ENCODE measurements at places on chromosomes 2 and 18.

DNA sequence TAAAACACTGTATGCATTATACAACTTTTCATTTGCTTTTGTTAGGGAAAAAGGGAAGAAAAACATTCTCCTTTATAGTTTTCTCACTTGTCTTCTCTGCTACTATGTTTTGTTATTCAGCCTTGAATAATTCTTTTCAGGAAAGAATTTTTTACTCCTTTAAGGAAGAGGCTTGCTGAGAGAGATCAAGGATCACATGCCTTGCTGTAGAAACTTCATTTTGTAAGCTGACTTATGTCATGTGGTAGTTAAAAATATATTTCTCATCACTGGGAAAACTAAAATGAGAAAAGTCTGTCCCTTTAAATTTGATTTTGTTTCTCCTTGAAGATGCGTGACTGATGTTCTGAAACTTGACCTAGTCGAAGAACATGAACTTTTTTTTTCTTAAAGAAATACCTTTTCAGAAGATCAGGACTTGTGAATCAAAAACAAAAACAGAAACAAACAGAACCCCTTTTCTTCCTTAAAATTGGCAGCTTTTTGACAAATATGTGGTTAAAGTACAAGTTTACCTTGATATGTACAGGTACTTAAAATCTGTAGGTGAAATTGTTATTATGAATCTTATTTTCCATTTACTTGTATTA lies 145.1 kb downstream of the COMMD1 start:
- no peak for DNase-seq

DNA sequence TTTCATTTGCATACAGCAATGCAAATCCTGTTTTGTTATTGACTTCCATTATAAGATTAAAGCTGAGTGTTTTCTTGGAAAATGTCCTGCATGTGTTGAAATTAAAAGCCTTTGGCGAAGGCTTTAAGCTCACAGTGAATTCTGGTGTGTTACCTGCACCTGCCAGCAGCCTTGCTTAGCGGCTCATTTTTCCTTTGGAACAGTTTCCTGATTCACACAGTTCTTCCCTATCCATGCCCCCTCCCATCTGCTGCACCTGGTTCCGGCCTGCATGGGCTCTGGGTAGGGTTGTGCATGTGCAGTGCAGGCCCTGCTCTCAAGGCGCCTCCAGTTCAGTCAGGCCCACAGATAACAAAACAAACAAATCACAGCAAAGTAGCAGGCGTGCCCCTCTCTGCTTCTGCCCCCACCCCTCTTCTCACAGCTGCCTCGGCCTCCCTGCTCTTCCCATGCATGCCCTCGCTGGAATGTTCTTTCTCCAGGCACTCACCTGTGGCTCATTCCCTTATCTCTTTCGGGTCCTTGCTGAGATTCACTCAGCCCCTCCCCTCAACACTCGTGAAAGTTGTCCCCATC lies 15.8 kb downstream of the MTCL1 start:
- DNase-seq, result no peak

- no peak for DNase-seq
These were observed 773 bp downstream of the MBP start for GRCh38 chr18:77131652-77132368.

DNA sequence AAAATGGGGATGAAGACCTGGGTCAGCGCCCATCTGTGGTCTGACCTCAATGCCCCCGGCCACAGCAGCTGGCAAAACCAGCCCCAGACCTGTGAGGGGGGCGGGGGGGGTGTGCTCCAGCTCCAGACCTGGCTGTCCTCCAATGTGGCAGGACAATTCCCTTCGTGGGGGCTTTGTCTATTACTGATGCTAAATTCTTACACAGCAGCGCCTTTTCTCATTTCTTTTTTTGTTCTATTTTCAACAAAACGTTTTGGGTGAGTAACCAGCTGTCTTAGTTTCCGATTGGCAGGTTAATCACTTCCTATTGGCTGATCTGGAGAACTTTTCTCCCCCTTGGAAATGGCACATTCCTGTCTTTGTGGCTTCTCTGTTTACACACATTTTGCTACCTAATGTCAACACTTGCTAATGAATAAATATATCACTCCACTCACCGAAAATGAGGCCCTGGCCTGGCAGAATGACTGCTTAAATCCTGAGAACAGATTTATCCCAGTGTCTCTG lies 4.4 kb downstream of the SMAD7 start:
- DNase-seq, result no peak

DNA sequence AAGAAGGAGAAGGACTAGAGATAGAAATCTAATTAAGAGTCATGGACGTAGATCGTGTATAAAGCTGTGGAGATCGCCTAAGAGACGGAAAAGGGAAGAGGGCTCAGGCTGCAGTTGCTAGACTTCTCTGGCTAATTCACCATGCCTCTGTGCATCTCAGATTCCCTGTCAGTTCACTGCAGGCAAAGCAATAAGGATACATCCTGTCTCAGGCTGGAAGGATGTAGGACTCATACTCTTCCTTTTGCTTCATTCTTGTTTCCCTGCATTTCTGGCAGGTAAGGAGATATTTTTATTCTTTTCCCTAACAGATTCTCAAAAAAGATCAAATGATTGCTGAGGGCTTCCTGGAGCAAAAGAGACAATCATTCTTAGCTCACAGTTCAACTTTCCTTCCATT lies 112.5 kb downstream of the AP1S3 start:
- no peak for DNase-seq

All from stimulated activated CD4-positive, alpha-beta T cell treated with anti-CD3 and anti-CD28 coated beads, TNF-alpha, amount 100 ng/mL, for 4 hours (primary cell).